Caudate nucleus (tissue), 63 donors: ENCODE measurements at places on chromosomes 1 and 21.

GRCh38 chr21:36873513-36873912 lies 93.0 kb downstream of the HLCS start:
- DNase-seq = no peak

GRCh38 chr1:92084651-92085050 lies 4.5 kb downstream of the BTBD8 start:
- no peak for DNase-seq

DNA sequence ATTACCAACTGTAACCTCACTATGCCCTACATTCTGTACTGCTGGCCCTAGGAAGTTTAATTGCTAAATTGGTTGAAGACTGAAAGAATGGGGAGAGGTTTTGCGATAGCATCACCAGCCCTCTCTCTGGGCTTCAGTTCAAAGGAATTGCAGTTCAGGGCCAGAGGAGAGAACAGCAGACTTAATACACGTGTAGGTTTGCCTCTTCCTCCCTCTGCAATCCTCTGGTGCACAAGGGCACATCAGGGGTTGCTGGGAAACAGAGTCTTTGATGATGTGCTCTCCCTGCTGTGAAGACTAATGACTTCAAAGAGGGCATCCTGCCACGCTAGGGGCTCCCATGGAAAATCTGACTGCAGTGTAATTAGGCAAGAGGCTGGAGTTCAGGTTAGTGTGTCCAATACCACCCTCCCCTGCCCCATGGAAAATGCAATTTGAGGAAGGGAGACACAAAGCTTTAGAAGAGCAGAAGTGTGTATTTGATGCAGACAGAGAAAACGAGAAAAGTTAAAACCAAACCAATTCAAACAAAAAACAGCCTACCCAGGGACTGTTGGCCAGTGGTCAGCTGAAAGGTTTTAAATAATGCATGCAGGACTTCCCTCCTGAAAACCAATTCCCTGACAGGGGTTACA lies 167.9 kb downstream of the ASTN1 start:
- no peak for DNase-seq

DNA sequence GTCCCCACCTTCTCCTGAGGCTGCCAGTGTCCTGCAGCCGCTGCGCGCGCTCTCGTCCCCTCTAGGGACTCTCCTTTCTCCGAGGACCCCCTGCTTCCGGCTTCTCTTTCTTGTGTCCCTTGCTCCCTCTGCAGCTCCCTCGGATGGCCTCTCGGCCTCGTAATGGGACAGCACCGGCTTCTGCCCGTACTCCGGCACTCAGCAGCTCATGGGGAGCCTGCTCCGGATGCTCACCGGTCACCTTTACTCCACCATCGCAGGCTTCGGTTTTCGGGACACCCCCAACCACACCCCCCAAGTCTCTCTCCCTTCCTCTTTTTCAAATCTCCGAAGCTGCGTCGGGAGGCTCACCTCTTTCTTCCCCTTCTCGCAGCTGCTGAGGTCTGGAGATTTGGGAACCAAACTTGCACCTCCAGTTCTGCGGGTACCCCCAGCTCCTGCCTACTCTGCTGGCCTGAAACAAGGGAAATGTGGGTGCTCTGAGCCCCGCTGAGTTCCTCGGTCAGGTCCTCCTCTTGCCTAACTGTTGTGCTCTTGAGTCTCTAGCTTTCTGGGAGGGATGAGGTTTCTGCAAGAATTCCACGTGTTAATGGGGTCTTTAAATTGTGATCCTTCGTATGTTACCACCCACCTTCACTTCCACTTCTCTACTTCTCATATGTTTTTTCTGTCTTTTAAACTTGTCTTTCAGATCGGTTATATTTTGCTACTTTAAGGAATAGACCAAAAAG lies 930 bp downstream of the CDC14A start:
- DNase-seq = peak; percentile 15

DNA sequence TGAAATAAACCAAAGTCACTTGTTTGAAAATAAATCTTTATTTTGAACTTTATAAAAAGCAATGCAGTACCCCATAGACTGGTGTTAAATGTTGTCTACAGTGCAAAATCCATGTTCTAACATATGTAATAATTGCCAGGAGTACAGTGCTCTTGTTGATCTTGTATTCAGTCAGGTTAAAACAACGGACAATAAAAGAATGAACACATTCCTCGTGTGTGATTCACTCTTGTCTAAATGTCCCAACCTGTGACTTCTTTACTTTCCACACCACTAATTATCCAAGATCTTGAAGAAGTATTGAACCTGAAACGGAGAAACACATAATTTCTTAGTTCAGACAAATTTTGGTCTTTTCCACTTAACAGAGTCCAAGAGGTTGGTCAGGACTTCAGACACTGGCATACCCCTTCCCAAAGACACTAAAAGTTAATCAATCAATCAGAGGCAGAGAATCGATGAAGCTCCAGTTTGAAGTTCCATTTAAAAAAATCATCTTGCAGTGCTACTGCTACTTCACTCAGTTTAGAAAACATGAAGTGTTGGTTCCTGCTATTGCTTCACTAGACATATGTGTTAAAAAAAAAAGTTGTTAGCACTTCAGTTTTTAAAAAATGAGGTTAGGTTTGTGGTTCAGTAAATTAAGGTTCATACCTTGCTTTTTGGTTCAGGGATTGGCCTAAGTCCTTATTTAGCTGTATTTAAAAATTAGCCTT lies 26.2 kb downstream of the ATP1B1 start:
- no peak for DNase-seq

GRCh38 chr1:27528818-27529703 lies 39.1 kb upstream of the WASF2 start:
- peak; percentile 72 for DNase-seq

DNA sequence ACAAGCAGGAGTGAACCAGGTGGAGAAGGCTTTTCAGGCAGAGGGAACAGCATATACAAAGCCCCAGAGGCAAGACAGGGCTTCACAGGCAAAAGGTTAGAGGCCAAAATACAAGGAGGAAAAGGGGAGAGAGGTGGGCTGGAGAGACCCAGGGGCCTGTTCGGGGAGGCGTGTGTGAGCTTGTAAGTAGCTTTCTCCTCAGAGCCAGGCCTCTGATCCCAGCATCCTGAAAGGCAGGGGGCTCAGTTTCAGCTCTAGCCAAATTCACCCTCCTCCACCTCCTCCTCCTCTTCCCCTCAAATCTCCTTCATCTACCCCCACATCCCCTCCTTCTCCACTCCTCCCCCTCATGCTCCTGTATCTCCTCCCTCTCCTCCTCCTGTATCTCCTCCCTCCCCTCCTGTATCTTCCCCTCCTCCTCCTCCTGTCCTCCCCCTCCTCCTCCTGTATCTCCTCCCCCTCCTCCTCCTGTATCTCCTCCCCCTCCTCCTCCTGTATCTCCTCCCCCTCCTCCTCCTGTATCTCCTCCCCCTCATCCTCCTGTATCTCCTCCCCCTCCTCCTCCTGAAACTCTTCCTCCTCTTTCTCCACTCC lies 148.6 kb downstream of the ST6GALNAC5 start:
- DNase-seq = no peak

DNA sequence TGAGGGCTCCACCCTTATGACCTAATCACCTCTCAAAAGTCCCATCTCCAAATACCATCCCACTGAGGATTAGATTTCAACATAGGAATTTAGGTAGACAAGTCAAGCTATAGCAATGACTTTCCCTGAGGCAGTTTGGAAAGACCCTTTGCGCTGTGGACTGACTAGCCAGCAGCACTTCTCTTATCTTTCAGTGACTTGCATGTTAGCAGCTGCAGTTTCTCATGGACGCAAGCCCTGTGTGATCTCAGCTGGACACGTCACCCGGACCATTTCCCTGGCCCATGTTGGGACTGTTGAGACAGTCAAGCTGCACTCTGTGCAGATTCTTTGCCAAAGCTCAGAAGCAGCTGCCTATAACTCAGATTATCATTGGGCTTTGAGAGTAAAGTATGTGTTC lies 408.1 kb upstream of the USP24 start:
- DNase-seq = no peak

- DNase-seq = no peak
These were observed 83.9 kb upstream of the ATP1A1 start for GRCh38 chr1:116289193-116289592.

DNA sequence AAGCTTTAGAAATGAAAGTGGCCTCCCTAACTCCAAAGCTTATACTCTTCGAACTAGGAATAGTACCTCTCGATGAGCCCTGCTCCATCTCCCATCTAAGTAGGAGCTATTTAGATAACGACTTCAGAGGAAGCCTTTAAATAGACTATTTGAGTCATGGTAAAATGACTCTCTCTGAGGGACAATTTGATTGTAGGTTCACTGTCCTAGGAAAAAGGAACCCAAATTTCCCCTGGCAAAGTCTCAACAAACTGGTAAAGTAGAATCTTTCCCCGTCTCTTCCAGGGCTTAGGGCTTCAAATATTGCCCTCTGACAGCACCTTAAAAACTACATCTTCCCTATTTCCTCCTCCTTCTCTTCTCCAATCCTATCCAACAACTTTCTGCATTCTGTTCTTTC lies 2.0 kb upstream of the FCER1A start:
- no peak for DNase-seq

GRCh38 chr1:89822999-89823628 lies 2.3 kb downstream of the LRRC8D start:
- DNase-seq = no peak

- peak; percentile 56 for DNase-seq
These were observed 9.1 kb upstream of the MTFR1L start for GRCh38 chr1:25810341-25811299.

GRCh38 chr1:203093754-203094410 lies 8.1 kb upstream of the MYOG start:
- DNase-seq = no peak

GRCh38 chr1:171221665-171222591 lies 26.4 kb upstream of the FMO1 start:
- no peak for DNase-seq

GRCh38 chr1:175600721-175601440 lies 142.5 kb downstream of the TNR start:
- DNase-seq = no peak

- DNase-seq = no peak
These were observed 275.4 kb upstream of the BEND5 start for GRCh38 chr1:49052102-49052501.

- DNase-seq = no peak
These were observed 11.9 kb downstream of the LYPLAL1 start for GRCh38 chr1:219185486-219186117.

- DNase-seq = peak; percentile 6
These were observed 83.4 kb upstream of the KCNE2 start for GRCh38 chr21:34280389-34280795.

- no peak for DNase-seq
These were observed 45.2 kb downstream of the TENT5C start for GRCh38 chr1:117650840-117651568.

DNA sequence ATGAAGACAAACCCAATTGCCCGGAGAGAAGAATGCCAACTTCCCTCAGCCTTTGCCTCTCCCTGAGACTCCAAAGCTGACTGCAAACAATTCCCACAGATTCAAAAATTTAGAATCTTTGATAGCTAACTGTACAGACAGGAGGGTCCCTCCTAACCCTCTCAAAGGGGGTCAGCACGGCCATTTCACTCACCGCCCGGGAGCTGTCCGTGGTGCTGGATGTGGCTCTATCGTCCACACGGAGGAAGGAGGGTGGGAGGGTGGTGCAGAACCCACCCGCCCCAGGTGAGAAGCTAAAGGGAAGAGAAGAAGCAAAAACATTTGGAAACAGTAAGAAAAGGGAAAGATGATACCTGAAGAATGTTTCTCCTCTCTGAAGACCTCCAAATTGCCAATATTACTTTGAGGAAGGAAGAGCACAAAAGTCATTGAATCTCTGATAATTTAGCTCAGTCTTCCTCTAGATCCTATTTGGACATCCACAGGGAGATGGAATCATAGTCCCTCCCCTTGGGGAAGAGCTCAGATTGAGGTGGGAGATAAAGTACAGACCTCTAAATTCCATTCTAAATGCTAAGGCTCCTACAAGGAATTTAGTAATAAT lies 45.6 kb downstream of the RHBG start:
- no peak for DNase-seq

- DNase-seq = peak; percentile 45
These were observed at the start of gene G0S2 for GRCh38 chr1:209674957-209675564. TSS of gene G0S2 (plus strand) at chr1:209675412. CDS start at chr1:209675685, 273 bp downstream.

DNA sequence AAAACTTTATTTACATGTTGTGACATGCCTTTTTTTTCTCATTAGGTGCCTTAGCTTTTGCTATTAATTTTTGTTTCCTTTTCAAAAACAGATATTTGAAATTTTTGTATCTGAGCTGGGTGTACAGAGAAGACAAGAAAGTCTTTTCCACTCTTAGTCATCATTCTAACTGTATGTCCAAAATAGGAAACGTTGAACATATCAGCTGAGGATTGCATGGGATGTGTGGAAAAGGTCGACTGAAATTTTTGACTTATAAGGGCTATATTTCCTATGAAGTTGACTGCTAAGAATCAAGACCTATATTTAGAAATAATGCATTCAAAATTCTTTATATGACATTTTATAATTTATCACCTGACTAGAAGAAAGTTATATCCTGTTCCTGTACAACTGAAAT lies 270.0 kb upstream of the ZRANB2 start:
- no peak for DNase-seq

DNA sequence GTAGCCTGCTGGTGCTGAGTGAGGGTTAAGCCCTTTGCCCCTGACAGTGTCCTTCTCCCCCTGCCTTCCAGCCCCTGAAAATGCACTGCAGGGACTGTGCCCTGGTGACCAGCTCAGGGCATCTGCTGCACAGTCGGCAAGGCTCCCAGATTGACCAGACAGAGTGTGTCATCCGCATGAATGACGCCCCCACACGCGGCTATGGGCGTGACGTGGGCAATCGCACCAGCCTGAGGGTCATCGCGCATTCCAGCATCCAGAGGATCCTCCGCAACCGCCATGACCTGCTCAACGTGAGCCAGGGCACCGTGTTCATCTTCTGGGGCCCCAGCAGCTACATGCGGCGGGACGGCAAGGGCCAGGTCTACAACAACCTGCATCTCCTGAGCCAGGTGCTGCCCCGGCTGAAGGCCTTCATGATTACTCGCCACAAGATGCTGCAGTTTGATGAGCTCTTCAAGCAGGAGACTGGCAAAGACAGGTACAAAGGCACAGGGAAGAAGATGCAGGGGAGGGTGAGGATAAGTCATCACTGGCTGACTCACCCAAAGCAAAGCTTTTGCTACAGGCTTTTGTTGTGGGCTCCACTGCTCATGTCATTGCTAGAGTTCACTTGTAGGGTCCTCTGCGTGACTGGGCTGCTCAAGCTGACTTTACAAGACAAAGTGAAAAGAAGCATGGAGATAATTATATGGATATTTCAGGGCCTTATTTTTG lies 174.9 kb downstream of the PIGK start:
- no peak for DNase-seq

DNA sequence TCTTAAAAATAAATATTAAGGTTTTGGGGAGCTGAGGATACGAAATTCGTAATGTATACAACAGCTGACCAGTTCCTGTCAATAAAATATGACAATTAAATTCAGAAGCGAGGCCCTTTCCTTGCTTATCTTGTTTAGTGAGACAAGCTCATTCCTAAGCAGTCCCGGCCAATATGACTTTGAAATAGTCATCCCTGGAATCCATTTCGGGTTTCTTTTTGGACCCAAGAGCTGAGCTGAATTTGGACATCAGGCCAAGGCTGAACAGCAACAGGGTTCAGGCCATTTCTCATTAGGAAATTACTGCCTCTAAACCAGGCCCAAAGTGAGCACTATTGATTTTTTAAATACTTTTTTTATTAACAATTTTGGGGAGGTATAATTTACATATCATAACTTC lies 17.3 kb upstream of the FMN2 start:
- no peak for DNase-seq

GRCh38 chr1:215262106-215262505 lies 179.6 kb downstream of the KCNK2 start:
- DNase-seq = no peak
